ENCODE measurements at places on chromosomes 7 and 10.
A peak's percentile ranks its signal among the peaks of the same experiment; 100 is the strongest.

DNA sequence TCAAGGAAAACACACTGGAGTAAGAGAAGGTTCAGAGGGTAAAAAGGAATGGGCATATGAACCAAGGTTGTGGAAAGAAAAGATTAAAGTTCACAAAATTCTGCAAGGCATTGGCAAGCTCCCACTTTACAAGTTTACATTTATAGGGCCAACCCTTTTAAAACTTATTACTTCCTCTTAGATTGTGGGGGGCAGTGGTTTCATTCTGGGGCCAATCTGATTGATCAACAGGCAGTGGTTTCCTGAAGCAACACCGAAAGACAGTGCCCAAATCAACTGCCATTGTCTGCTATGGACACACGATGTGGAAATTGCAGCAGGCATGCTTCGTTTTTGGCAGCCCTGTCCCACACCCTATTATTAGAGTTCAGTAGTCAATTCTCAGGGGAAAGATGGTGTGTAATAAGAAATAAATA lies 154.0 kb downstream of the SGMS1 start:
- DNase-seq: no peak

DNA sequence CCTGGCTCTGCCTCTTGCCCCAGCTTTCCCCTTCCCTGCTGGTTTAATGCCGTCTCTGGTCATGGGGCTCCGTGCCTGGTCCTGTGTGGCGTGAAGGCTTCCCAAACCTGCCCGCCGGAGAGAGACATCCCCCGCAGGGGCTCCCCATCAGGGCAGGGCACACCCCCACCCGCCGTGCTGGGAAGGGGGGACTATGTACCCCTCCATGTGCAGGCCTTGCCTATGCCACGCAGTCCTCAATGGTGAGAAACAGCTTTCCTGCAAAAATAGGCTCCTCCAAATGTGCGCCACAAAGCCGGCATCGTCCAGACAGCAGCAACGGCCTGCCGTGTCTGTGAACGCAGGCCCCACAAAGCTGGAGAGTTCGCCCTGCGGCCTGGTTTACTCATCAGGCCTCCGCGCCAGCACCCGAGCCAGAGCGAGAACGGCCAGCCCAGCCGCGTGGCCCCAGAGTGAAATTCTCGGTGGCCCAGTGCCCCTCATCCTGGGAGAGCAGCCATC lies 313.4 kb downstream of the DNAJB6 start:
- no peak for DNase-seq

DNA sequence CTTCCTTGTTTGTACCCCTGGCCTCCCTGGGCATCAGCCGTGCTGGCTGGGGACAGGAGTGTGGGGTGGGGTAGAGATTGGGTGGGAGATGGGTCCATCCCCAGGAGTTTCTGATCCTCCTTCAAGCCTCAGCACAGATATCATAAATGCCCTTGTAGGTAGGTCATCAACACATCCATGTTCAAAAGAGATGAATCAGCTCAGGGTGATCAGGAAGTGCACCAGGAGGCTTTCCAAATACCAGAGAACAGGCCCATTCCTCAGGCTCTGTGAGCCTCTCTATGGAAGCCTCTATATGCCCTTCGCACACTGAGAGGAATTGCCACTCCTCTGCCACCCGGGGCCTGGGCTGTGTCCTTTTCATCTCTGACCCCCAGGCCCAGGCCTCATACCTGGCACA lies 31.9 kb upstream of the ADCYAP1R1 start:
- no peak for DNase-seq

GRCh38 chr7:138564365-138564764 lies 104.3 kb downstream of the TRIM24 start:
- no peak for DNase-seq

DNA sequence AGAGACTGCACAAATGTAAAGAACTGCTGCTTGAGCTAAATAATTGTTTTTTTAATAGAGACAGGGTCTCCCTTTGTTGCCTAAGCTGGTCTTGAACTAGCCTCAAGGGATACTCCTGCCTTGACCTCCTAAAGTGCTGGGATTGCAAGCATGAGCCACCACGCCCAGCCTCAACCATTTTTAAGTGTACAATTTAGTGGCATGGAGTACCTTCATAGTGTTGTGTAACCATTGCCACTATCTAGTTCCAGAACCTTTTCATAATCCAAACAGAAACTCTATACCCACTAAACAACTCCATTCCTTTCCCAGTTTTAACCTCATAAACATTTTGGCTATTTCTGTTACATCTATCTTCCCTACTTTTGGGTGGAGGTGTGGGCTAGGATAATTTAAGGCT lies 6.7 kb downstream of the EIF4H start:
- no peak for DNase-seq

DNA sequence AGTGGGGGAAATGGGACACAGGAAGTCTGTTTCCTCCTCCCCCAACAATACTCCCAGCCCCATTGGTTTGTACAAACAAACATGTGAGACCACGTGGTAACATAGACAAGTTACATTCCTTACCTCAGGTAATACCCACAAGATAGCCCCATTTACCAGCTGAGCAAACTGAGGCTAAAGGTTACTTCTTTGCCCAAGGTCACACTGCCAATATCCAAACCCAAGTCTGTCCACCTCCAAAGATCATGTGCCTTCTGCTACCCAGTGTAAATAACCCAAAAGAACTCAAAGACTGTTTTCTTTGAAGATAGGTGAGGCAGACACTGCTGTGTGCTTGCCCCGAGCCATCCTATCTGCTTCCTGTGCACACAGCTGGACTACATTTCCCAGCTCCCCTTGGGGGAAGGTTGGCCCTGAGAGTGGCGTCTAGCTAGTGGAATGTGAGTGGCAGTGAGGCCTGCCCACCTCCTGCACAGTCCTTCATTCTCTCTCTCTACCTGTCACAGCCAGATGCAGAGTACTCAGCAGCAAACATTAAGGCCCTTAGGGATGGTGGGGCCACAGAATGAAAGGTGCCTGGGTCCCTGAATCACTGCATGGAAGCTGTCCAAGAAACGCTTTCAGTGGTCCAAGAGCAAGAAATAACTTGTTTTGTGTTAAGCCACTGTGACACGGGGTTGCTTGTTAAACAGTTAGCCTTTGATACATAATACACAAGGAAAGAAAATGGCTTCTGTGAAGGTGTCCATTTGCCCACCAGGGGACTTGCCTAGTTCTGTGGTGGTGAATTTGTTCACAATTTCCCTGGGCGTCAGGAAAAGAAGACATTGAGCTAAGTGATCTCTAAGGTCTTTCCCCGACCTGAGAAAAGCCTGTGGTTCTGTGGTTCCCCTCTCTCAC lies 257.7 kb upstream of the NFE2L3 start:
- peak; percentile 75 for DNase-seq

GRCh38 chr7:37694208-37695094 lies 10.9 kb downstream of the GPR141 start:
- DNase-seq: no peak

- no peak for DNase-seq
Measured at GRCh38 chr10:78672918-78673317, 395.8 kb upstream of the ZMIZ1 start.

- peak; percentile 53 for DNase-seq
Measured at GRCh38 chr7:27606270-27607209, 56.1 kb downstream of the HIBADH start.

- DNase-seq: no peak
Measured at GRCh38 chr7:158731761-158732160, 27.2 kb upstream of the NCAPG2 start.

DNA sequence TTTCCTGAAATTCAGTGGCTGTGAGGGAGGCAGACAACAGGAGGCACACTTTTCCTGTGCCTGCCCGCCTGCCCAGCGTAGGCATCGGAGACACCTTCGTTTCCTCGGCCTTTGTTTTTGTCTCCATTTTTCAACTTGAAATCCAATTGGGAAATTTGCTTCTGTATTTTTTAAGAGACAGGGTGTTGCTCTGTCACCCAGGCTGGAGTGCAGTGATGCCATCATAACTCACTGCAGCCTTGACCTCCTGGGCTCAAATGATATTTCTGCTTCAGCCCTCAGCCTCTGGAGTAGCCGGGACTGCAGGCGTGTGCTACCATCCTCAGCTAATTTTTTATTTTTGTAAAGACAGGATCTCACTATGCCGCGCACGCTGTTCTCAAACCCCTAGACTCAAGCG lies 116.8 kb downstream of the CYTH3 start:
- DNase-seq: no peak

DNA sequence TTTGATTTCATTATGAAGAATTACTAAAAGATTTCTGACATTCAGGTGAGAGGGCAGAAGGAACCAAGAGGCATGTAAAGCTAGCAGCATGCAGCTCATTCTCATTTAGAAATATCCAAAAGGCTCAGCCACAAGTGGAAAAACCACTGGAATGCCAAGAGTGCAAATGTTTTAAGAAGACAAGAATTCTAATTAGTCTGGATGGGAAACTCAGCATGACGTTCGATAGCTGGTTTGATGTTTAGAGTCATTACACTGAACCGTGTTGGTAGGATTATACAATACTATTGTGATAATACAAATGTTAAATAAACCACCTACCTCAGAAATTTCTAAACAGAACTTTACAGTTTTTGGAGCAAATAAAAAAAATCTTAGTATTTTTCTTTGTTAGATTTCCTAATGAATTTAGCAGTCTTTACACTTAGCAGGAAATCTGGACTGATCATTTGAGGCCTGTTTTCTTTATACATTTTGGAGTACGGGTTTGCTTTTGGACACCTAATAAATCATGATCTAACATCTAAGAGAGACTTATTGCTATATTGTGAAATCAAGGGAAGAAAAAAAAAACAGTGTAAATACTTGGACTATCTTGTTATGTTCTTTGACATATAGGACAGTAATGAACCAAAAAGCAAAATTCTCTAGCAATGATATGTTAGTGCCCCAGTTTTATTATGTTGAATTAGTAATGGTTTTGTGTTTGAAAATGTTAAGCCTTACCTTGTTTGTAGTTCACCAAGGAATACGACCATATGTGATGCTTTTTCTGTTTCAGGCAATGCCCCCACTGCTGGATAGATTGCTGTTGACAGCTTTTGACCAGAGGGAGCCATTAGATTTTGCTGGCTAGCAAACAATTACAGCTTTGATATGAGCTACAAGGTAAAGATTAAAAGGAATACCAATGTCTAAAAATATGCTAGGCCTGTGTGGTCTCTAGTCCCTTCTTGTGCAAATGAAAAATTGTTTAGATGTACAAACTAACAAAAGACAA lies 354.1 kb upstream of the SEMA3A start:
- DNase-seq: no peak

DNA sequence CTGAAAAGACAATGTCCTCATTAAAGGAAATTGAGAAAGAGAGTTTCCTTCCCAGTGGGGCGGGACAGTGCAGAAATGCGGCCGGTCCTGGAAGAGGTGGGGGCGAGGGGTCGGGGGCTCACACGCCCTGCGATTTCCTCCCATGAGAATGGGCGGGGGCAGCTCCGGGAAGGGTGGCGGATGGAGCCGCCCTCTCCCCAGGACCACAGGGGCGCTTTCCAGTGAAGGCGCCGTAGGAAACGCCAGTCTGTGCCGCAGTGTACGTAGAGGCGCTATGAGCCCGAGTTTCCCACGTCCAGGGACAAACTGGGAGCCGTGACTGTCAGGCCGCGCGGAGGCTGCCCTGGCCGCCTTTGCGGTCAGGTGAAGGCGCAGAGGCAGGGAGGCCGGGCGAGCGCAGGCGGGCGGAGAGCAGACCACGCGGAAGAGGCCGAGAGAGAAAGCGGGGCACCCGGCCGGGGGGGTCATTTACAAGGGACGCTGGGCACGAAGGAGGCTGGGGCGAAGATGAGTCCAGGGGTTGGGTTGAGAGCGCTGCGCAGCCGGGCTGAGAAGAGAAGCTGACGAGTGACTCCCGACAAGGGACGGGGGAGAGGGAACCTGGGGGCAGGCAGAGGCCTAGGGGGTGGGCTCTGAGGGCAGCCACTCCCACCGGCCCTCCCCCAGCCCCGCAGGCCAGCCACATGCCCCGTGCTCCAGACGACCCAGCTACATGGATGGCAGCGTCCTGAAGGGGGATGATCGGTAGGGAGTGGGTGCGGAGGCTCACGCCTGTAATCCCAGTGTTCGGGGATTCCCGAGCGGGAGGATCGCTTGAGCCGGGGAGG lies 45.0 kb downstream of the ALOX5 start:
- no peak for DNase-seq

DNA sequence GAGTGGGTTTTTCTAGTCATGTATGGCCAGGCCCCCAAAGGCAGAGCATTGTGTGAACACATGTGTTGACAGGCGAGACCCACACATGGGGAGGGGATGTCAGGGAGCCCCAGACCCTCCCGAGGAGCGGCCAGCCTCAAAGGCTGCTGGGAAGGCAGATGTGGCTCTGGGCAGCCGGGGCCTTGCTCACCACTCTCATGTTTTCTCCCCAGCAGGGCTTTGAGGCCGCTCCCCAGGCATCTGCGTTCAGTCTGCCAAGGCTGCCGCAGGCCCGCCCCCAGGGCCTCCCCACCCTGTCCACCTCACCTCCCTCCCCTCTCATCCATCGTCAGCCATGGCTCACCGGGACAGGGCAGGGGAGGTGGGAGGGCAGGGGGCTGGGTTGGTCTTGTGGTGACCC lies 16.6 kb upstream of the VSIR start:
- DNase-seq: no peak

- no peak for DNase-seq
Measured at GRCh38 chr7:130384371-130384801, 4.1 kb downstream of the CPA1 start.

DNA sequence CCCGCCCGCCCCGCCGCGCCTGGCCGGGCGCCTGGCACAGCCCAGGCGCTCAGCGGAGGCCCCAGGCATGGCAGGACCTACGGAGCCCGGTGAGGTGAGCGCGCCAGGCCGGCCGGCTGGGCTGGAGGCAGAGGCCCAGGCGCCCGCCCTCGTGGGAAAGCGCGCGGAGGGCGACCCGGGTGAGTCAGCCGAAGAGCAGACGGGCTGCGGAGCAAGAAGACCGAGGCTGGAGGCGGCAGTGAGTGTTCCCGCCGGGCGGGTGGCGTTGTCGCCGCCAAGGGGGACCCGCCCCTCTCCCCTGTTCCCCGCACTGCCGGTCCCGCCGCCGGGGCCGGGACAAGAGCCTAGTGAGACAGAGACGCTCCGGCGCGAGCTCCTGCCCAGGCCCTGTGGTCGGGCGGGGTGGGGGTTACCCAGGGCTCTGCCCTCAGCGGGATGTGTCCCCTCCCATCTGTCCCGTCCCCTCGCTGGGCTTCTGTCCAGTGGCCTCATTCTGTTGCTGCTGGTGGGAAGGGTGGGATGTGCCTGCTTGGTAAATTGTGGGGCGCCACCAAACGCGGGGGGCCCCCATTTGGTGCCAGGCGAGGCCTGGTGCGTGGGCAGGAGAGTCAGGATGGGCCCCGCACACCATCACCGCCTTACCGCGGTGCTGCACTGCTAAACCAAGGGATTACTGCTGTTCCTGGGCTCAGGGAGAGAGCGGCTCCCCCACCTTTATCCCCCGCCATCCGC lies 17.0 kb upstream of the NODAL start:
- no peak for DNase-seq

Measured in HAP-1 (cell line).